ENCODE measurements at places on chromosomes 16 and 17.

GRCh38 chr16:79561729-79562128 is 38.8 kb downstream of the MAF start:
- no peak for DNase-seq

GRCh38 chr16:29148131-29148691 is 163.4 kb downstream of the LAT start:
- no peak for DNase-seq

DNA sequence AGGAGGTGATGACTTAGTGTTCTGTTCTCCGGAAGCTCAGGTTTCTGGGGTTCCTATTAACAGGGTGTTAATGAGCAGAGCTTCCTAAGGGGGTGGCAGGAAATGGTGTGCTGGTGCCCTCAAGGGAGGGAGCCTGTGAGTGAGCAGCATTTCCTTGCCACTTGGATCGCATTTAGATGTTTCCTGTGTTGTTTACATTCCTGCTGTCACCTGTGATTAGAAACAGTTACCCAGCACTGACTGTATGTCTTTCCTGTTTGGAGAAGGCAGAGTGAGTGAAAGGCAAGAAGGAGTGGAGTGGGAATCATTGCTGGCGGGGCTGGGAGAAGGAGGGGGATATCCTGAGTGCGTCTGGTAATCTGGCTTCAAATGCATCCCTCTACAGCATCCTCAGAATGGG is 214.6 kb downstream of the CCDC182 start:
- DNase-seq = no peak

DNA sequence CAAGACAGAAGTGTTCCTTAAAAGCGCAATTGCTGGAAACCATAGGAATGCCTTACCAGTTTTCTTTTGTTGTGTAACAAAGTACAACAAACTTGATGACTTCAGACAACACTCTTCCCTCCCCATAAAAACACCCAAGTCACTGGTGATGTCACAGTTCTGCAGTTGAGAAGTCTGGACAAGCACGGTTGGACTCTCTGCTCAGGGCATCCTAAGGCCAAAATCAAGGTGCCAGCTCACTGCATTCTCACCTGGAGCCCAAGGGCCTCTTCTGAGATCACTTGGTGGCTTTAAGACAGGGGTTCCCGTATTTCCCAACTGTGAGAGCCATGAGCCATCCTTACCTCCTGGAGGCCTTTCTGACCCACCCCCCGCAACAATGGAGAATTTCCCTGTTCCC is 45.6 kb upstream of the MEAK7 start:
- no peak for DNase-seq

GRCh38 chr17:36063786-36064541 is at the start of gene CCL18:
CCL18 (plus strand) TSS chr17:36064272; CDS start chr17:36064343, 71 bp downstream.
- no peak for DNase-seq

DNA sequence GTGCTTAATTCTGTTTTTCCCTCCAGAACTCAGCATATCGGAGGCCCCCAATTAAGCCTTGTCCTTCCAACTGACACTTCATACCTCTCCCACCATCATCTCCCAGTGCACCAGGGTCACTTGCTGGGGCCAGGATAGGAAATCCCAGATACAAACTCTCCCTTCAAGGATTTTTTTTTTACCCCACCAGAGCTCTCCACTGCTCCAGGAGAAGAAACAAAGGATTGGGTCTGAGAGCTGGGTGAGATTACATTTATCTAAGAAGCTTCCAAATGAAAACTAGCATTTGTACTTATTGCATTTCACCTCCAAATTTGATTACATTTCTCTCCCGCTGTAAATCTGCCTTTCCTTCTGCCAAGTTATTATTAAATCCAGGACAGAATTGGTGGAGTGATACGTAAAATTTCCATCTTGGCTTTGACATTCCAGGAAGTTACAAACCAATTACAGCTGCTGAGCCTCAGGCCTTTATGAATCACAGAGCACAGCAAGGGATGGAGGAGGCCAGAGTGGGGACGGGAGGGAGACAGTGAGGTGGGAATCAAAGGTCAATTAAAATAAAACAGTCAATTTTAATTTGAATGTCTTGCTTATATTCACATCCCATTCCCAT is 123.5 kb downstream of the USP31 start:
- DNase-seq = no peak

DNA sequence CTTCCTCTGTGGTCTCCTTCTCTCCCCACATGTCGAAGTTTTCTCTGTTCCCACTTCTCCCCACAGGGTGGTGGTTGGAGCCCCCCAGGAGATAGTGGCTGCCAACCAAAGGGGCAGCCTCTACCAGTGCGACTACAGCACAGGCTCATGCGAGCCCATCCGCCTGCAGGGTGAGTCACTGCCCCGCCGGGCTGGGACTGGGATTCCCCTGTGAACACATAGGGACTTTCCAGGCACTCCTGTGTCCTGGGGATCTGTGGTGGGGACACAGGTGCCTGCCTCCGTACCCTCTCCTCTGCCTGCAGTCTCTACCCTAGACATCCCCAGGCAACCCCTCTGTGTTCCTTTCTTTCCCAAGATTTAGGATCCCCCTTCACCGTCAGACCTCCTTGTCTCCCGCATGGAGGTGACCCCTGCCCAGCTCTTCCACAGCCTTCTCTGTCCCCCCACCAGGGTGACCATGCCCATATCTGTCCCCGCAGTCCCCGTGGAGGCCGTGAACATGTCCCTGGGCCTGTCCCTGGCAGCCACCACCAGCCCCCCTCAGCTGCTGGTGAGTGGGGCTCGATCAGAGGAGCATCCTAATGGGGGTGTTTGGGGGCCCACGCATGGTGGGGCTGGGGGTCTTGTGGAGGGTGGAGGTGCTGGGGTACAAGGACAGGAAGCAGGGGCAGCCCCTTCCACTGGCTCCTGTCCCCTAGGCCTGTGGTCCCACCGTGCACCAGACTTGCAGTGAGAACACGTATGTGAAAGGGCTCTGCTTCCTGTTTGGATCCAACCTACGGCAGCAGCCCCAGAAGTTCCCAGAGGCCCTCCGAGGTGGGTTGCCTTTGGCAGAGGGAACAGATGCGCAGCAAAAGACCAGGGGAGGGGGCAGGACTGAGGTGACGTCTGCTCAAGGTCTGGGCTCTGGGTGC is 5.8 kb downstream of the ITGAM start:
- no peak for DNase-seq

- no peak for DNase-seq
Measured at GRCh38 chr17:74521701-74522201, 9.5 kb downstream of the CD300LB start.

GRCh38 chr17:72104164-72104862 is 16.5 kb upstream of the SOX9 start:
- no peak for DNase-seq

DNA sequence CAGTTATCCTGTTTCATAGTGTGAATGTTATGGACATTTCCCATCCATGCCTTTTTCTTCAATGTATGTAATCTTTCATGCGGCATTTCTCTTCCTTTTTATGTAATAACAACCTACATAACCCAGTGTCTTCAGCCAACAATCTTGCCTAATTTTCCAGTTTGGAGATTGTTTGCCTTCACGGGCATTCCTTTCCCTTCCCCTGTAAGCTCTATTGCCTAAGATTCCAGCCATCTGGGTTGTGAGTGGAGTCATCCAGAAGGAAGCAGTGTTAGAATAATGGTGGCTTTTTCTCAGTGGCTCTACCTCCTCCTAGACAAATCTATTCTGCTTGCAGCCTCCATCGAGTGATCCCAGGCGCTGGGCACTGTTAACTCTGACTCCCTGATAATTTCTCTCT is 22.3 kb downstream of the SYCE1L start:
- DNase-seq = no peak

DNA sequence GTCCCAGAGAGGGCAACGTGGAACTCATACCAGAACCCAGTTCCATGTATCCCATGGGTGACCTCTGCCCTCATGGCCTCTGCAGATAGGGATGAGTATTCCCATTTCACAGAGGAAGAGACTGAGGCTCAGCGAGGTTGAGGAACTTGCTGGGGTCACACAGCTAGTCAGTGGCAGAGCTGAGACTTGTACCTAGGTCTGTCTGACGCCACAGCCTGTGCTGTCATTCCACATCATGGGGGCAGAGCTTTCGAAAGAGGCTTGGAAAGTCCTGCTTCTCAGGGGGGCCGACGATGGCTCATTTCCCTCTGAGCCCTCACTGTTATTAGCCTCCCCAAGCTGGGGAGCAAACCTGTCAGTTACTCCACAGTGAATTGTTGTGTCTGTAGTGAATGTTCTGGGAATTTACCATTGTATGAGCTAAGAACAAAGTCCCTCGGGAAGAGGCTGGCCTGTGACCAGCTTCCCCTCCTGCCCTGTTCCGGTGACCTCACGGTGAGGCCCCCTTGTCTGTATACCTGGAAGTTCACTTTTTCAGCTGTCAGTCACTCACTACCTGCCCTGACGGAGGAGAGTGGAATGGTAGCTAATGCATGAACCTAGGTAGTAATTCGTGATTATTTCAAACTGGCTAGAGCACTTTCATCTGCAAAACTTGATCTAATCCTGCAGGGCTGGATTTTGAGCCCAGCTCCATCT is 8.9 kb downstream of the METTL22 start:
- DNase-seq = no peak

- DNase-seq = no peak
Measured at GRCh38 chr16:87044032-87044382, 273.2 kb downstream of the C16orf95 start.

GRCh38 chr17:77381185-77381700 is 240.5 kb downstream of the SEC14L1 start:
- DNase-seq = no peak

Data from DMS 273 treated with DMSO at 0.1 percent for 48 hours (cell line).